Natural killer cell treated with Interleukin-12 subunit alpha and Interleukin-12 subunit beta and Interleukin-15 and Interleukin-18, amount 100 ng/mL, for 72 hours (primary cell): ENCODE measurements at places on chromosomes 3 and 15. TPM values are rescaled to one million over a fixed set of nuclear protein-coding genes. Genes with fewer than 3 reads are reported as not detected.

DNA sequence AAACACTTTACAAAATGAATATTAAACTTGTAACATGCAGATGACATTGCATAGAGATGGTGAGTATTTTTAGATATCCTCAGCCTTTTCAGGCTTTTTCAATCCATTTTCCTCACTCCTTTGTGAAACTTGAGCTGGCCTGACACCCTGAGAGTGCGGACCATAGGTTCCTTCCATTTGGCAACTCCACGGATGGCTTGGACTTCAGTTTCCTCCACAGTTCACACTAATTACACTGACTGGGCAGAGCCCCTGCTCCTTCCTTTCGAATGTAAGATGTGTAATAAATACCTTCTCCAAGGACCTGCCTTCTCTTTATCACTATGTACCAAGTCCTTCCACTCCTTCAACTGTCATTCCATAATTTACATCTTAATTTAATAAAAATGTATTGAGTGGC lies 141.7 kb upstream of the LRIG1 start:
- DNase-seq: no peak

DNA sequence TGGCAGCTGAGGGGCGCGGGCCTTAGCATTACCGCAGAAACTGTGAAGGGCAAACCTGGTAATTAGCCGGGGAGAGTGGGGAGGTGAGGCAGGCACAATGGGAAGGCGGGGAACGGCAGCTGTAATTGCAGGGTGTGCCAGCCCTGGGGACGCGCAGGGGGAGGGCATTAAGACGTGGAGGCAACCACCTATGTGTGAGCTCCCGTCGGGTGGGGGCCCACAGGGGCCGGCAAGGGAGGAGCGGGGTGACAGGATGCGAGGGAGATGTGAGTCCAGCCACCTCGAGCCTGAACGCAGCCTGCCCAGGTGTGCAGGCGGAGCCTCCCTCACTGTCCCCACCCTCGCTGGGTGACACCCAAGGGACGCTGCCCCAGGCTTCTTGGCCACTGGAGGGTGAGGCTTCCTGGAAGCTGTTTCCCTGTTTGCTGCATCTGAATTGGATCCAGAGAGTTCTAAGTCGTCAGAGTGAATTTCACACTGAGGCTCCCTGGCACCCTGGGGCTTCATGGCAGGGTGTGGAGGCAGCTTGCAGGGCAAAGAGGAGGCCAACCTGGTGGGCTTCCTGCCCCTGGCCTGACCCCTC lies 130.6 kb upstream of the MEF2A start:
- DNase-seq: no peak

The TMC3 gene
- total RNA-seq: not detected

DNA sequence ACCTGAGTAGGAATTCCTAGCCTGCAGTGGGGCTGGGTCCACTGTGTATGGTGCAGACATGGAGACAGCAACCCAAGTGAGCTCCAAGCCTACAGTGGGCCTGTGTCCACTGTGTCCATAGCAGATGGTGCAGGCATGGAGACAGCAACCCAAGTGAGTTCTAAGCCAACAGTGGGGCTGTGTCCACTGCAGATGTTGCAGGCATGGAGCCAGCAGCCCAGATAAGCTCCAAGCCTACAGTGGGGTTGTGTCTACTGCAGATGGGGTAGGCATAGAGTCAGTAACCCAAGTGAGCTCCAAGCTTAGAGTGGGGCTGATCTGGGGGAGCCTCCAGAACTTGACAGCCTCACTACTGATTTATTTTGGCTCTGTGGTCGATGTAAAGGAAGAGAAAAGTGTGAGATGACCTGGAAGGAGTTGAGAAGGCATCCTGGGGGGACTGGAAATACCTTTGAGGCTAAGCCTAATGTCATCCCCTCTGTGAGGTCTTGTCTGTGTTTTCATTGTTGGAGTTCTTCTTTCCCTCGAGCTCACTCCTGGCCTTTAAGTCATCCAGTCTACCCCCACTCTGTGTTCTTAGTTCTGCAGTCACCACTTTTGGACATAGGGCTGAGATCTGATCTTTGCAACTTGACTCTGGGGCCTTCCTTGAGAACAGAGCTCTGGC lies 22.4 kb upstream of the IL16 start:
- no peak for DNase-seq

The NAA80 gene
- 15.7 TPM for total RNA-seq

DNA sequence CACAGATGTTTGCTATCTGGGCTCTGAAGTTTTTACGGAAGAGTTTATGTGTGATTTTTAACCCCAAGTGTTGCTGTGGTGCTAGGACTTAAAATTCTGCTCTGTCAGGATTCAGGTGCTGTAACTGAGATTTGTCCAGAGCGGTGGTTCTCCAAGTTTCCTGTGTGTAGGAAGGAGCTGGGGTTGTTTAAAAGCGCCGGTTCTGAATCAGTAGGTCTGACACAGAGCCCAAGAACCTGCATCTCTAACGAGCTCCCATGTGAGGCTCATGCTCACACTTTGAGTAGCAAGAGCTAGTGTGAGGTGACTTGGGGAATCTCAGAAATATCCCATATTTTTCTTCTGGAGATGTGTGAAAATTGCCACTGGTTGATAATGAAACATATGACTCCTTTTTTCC lies 325.5 kb downstream of the SATB1 start:
- no peak for DNase-seq
